ENCODE measurements at places on chromosomes 5 and 9.

- no peak for DNase-seq
Measured at GRCh38 chr5:172624083-172624995, 16.7 kb upstream of the NEURL1B start.

- DNase-seq = no peak
Measured at GRCh38 chr9:109321727-109322126, 868 bp upstream of the EPB41L4B start.

GRCh38 chr5:125487231-125487630, 740.8 kb upstream of the ZNF608 start:
- no peak for DNase-seq

GRCh38 chr9:73157811-73158210, 6.1 kb downstream of the ANXA1 start:
- DNase-seq = no peak

- no peak for DNase-seq
Measured at GRCh38 chr9:107227774-107228173, 55.3 kb upstream of the RAD23B start.

GRCh38 chr9:73845539-73845938, 651.6 kb upstream of the RORB start:
- DNase-seq = no peak

DNA sequence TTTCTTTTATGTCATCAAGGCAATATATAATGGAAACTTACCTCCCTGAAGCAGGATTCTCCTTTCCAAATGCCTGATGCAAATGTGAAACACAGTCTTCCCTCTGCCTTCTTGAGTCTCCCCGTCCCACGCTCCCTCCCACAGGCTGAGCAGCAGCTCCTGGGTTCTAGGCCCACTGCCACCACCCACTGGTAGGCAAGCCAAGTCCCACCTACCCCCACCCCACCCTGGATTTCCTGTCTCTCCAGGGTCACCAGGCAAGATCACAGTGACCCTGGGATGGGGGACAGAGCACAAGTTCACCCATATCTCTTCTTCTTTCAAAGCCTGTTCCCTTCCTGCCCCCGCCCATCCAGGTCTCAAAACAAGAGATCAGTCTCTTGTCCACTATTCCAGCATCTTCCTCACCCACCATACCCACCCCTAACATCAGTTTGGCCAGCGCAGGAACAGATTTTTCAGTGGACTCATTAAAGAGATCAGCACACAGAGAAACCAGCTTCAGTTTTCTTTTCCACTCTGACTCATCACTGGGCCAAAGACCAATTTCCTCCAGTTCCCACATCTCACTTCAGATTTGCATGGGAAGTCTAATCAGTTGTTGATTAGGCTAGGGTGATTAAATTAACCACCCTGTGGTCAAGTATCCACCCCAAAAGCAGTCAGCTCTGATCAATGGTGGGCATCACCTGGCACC, 151.5 kb downstream of the ACTL7B start:
- DNase-seq = no peak

DNA sequence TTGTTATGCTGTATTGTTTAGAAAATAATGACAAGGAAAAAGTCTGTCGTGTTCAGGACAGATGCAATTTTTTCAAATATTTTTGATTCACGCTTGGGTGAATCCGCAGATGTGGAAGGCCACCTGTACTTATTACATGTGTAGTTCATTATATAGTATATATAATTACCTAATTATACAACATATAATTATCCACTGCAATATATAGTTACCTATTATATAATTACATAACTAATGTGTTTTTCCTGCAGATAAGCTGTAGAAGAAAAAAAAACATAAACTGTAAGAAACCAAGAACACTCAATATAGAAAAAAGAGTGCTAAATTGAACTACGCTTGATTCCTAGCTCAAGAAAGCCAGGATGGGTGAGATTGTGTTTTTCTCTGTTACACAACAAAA, 93.6 kb upstream of the RANBP3L start:
- no peak for DNase-seq

DNA sequence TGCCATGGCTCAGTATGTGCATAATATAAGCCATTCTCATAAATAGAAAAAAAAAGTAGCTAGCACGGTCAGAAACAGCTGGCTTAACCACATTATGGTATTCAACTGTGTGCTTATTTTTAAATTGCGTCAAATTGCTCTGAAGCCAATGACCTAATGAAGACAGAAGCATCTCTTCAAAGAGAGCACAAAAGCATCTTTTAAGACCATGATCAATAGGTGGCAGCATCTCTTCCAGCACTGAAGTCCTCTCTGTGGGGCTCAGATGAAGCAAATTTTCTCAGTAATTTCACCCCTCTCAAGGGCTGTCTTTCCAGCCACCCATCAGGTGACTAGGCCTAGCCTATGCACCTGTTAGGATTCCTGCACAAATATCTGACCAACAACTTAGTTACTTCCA, 251.4 kb downstream of the GLIS3 start:
- no peak for DNase-seq

DNA sequence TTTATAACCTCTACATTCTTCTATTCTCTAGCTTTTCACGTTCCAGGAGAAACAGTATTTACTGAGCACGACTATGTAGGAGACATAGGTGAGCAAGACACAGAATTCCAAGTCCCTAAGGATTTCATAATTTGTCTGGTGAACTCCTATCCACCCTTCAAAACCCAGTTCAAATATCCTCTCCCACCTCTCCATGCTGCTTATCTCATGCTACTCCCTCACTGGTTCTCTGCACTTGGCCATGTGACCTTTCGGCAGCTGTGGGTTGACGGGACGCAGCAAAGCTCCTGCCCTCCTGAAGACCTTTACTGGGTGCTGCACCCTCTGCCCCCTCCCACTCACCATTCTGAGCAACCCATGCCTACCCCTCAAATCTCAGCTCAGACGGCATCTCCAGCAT, 173.2 kb downstream of the RGS3 start:
- DNase-seq = no peak

GRCh38 chr9:34701023-34701768, 8.7 kb downstream of the CCL21 start:
- DNase-seq = peak; percentile 69

- DNase-seq = no peak
Measured at GRCh38 chr5:113017881-113018635, 41.5 kb downstream of the DCP2 start.

- DNase-seq = no peak
Measured at GRCh38 chr5:128551476-128551875, 13.4 kb upstream of the FBN2 start.

DNA sequence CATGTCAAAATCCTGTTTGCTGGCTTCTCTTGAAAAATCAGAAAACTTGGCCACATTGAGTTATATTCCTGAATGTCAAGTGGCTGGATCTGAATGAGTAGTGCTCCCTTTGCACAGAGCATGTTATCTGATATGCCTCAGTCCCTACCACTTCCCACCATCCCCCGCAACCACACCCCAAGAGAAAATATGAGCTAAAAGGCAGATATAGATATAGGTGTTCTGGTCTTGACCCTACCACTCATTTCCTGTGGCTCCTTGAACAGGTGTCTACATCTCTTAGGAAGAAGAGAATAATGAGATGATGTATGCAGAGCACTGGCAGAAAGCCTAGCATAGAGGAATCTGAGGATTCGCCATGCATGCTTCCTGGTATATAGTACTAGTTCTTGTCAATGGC, 6.6 kb upstream of the CYSTM1 start:
- DNase-seq = no peak

DNA sequence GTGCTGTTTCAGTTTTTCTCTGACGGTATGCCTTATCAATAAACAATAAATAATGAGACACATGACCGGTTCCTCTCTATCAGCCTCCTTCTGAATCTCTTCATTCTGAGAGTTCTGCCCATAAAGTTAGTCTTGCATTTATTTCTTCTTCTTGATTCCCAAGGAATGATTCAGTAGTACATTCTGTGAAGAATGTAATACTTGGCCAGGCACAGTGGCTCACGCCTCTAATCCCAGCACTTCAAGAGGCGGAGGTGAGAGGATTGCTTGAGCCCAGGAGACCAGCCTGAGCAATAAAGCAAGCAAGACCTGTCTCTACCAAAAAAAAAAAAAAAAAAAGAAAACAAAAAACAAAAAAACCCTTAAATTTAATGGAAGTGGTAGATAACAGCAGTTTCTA, 53.9 kb downstream of the PAM start:
- DNase-seq = no peak

DNA sequence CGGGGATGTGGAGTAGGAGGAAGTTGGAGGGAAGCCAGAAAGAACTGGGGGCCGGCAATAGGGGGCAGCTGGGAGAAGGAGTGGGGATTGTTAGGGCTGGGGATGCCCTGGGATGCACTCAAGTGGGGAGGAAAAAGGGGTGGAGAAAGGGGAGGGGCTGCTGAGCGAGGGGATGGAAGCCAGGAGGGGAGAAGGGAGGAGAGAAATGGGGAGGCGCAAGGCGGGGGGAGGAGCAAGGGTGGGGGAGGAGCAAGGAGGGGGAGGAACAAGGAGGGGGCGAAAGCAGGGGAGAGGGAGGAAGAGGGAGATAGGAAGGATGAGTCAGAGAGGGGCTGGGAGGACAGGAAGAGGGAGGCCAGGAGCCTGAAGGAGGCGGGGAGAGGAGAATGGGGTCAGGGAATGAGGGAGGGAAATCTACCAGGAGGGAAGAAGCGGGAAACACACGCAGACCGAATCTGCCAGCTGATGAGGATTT, 1.6 kb downstream of the IRX4 start:
- DNase-seq = no peak

DNA sequence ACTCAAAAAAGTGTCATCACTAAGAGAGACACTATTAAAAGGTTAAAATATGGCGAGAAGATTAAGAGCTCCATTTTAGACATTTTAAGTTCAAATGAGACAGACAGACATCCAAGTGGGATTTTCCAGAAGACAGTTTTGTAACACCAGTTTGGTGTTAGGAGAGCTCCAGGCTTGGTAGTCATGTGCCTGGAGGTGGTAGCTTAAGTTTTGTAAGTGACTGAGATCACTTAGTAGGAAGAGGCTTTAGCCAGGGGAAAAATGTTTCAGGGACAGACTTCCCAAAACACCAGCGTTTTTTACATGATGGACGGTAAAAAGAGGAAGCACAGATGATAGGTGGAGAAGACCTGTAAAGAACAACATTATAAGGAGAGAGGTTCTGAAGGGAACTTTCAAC, 150.3 kb downstream of the GIN1 start:
- DNase-seq = no peak

DNA sequence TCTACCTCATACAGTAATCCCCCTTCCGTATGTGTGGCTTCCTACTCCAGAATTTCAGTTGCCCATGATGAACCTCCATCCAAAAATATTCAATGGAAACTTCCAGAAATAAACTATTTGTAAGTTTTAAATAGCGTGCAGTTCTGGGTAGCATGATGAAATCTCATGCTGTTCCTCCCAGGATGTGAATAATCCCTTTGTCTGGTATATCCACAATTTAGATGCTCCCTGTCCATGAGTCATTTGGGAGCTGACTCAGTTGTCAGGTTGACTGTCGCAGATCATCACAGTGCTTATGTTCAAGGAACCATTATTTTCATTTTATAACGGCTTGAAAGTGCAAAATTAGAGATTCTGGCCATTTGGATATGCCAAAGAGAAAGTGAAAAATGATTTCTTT, 290.1 kb upstream of the CDH9 start:
- no peak for DNase-seq

DNA sequence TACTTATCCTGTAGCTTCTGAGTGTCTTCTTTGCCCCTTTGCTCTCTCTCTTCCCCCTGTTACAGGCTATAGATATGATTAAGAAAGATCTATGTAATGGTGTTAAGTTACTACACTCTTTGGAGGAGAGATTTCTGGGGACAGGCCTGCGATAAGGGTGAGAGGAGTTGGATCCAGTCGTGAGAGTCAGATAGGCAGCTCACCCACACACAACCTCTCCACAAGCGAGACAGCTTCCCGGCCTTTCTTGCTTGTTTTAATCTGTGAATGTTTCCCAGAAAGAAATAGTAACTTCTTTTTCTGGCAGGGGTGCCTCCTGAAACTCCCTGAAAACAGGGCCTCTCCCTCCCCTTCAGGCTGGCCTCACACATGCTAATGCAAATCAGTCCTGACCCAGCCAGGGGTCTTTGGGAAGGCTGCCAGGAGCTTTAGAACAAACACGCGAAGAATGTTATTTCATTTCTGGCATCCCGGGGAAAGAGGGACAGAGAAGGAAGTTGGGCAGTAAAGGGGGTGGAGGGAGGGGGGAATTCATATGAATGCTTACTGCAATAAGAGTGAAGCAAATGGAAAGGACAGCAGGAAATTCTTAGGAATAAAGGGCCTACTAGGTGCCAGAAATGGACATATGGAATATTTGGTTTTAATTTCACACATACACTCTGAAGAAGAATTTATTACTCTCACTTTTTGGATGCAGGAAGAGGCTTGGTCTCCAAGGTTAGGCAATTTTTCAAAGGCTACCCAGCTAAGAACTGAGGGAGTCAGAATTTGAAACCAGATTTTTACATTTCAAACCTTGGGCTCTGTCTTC, 215.8 kb upstream of the TRIM32 start:
- DNase-seq = no peak

Measured in CD4-positive, alpha-beta T cell treated with Interferon gamma for 1 hour (primary cell).